ENCODE measurements at places on chromosomes 5 and 9.

- no peak for DNase-seq
Measured at GRCh38 chr9:27851858-27852257, 278.6 kb upstream of the C9orf72 start.

- no peak for DNase-seq
Measured at GRCh38 chr9:70485273-70485858, 70.9 kb upstream of the KLF9 start.

DNA sequence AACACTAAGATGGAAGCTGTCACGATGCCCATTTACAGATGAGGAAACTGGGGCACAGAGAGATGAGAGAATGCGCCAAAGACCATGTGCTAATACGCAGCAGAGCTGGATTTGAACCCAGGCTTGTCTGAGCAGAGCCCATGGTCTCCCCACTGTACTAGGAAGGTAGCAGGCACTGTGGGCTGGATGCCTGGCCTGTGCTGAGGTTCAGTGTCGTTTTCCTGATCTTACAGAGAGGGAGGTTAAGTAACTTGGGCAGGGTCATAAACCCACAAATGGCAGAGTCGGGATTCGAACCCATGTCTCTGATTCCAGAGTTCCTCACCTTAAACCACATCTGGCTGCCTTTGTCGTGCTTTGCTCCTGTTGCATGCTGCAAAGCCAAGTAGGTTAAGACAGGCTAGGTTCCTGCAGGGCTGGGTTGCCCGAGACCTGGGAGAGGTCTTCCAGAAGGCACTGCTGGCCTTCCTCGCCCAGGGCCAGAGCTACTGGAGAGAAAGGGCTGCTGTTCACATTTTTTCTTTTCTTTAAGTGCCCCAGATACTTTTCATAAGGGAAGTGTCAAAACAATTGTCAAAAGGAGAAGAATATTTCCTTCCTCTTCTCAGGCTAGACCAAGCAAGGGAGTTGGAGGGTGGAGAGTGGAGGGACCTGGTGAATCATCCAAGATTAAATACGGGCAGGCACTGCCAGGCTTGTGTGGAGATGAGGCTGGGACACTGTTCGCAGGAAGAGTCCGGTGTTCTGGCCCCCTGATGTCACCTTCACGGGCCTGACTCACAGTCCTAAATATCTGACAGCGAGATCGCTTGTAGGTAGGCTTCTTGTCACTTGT lies 3.2 kb downstream of the NEK6 start:
- DNase-seq, result no peak

DNA sequence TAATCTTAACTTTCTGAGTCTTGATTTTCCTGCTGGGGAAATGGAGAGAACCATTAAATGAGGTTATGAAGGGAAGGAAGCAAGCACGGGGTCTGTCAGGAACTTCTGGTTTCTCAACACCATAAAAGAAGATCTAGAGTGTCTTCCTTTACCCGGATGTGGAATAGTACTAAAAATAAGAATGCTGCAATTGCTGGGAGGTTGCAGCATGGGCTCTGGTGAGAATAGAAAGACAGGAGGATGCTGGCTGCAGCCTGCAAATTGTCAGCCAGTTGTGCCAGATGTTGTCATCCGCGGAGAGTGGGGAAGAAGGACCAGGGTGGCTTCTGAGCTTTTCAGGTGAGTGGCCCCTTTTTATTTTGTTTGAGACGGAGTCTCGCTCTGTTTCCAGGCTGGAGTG lies 69.3 kb upstream of the STC2 start:
- no peak for DNase-seq

DNA sequence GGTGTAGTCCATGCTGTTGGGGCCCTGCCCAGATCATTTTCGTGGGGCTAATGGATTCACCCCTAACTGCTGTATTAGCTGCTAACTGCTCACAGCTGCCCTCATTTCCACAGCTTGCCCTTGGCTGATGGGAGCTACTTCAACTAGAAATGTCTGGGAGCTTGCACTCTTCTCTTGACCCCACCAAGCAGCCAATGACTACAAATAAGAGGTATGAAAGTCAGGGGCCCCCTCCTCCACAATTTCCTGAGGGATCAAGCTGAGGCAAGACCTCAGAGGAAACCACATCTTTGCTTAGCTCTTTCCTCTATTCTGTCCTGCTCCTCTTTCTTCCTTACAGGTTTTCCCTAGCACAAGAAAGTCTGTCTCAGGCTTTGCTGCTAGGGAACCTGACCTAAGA lies 397.5 kb downstream of the MLLT3 start:
- no peak for DNase-seq

DNA sequence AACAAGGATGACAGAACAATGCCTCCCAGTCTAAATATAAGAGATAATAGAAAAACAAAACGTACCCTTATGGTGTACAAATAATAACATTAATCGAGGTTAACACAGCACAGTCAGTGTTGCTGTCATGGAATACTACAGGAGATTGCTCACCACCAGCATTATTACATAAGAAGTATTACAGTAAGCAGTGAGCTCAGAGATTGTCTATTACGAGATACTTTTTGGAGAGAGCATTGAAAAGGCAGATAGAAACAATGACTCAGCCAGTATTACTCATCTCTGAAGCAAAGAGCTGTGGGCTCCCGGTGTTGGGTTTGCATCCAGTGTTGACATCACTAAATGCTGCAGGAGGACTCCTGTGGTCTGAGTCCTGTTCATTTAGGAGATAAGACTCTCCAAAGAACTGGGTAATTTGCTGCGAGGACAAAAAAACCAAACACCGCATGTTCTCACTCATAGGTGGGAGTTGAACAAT lies 191.9 kb upstream of the SEMA6A start:
- DNase-seq, result no peak

DNA sequence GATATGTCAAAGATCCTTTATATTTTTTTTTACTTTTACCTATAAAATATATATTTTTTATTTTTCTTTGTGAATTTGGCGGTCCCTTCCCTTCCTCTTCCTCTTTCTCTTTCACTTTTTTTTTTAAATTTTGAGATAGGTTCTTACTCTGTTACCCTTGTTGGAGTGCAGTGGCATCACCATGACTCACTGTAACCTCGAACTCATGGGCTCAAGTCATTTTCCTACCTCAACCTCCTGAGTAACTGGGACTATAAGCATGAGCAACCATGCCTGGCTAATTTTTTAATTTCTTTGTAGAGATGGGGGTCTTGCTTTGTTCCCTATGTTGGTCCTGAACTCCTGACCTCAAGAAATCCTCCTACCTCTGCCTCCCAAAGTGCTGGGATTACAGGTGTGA lies 258.0 kb upstream of the CLINT1 start:
- no peak for DNase-seq

- no peak for DNase-seq
Measured at GRCh38 chr9:125049212-125050049, 93.9 kb downstream of the SCAI start.

GRCh38 chr9:121261107-121261460 lies 6.9 kb upstream of the GSN start:
- DNase-seq, result no peak

GRCh38 chr5:50958852-50959457 lies 292.5 kb downstream of the PARP8 start:
- DNase-seq, result peak; percentile 10

GRCh38 chr5:175821790-175822211 lies 49.6 kb upstream of the CPLX2 start:
- DNase-seq, result peak; percentile 51

DNA sequence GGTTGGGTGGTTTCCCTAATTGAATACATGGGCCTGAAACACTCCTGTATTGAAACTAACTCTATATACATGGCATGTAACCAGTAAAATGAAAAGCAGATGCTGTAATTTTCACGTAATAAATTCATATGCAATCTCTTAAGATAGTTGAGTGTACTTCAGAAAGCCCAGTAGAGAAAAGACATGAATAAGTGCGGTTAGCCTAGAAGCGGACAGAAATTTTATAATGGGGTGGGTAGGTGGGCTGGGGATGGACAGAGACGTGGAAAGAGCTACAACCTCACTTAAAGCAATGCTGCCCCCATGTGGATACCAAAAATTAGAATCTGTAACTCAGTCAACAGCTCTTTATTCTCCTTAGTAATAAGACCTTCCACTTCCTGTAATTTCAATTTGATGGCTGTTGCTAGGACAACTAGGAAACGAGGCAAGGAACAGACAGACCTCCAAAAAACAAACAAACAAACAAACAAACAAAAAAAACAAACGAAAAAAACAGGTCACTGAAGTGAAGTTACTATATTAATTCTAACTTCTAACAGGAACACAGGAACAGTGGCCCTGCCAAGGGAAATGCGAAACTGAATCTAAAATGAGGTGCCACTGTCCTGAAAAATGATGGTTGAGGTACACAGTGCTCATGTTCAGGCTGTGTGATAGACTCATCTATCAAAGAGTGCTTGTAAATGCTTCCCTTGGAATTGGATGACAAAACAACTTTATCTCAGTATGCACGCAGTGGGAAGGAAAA lies 103.4 kb upstream of the GNA14 start:
- no peak for DNase-seq

GRCh38 chr9:136494012-136494411 lies 11.2 kb upstream of the SEC16A start:
- DNase-seq, result no peak

GRCh38 chr5:37838152-37838932 lies 1.5 kb downstream of the GDNF start:
- no peak for DNase-seq

DNA sequence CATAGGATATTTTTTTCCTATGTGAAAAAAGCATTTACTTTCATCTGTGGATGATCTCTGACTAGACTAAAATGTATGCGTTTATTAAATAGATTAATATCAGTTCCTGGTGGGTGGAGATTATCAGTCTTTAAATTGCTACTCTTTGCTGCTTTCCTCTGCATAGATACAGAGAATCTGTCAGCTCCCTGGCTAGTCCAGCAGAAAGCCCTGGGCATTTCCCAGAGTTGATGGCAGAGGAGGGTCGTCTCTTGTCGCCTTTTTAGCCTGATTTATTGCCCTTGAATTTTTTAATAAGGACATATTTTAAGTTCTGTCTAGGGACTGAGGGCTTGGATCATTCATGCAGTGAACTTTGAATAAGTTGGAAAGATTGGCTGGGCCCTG lies 165.5 kb downstream of the CD180 start:
- no peak for DNase-seq

DNA sequence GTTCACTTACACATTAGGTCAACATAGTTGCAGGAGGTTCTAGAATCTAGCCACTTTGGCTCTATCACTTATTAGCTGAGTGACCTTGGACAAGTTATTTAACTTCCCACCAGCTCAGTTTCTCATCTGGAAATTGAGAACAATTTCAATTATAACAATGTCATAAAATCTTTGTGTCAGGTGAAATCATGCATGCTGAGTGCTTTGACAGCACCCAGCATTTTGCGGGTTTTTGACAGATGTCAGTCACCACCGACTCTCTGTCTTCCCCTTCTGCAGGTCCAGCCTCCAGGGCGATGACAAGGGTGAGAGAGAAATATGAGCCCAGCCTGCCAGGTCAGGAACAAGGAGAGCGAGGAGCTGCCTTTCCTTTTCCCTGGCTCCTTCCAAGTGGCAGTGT lies 107.1 kb upstream of the TAS2R1 start:
- no peak for DNase-seq

GRCh38 chr9:36125062-36125855 lies 11.3 kb upstream of the GLIPR2 start:
- DNase-seq, result no peak

GRCh38 chr9:71703172-71703872 lies 65.0 kb downstream of the CEMIP2 start:
- DNase-seq, result no peak

- DNase-seq, result no peak
Measured at GRCh38 chr9:87199278-87199677, 252.0 kb upstream of the GAS1 start.

GRCh38 chr9:92795000-92795399 lies 30.4 kb upstream of the BICD2 start:
- no peak for DNase-seq

- no peak for DNase-seq
Measured at GRCh38 chr9:116390303-116391228, 237.0 kb downstream of the PAPPA start.

DNA sequence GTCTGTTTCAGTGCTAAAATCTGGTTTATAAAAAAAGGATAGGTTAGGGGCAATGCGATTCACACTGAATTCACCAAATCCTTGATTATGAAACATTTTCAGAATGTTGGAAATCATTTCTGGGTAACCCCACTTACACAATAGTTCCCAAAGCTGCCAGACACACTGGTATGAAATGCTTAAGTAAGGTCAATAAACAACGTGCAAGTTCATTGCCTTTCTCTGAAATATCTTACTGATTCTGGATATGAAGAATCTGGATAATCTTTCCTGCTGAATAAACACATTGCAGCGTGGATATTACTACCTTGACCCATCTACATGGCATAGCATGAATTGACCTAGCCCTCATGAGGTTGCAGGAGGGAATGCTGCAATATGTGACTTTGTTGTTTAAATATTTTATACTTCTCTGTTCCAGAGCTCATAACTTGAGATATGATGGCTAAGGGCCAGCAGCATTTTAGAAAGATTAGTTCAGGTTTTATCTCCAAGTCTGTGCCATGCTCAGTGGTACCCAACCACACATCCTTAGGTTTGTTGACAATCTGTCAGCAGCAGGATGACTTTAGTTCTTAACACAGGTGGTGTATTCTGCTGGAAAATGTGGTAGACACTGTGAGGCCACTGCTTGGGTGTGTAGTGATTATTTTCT lies 121.0 kb downstream of the NREP start:
- DNase-seq, result no peak

DNA sequence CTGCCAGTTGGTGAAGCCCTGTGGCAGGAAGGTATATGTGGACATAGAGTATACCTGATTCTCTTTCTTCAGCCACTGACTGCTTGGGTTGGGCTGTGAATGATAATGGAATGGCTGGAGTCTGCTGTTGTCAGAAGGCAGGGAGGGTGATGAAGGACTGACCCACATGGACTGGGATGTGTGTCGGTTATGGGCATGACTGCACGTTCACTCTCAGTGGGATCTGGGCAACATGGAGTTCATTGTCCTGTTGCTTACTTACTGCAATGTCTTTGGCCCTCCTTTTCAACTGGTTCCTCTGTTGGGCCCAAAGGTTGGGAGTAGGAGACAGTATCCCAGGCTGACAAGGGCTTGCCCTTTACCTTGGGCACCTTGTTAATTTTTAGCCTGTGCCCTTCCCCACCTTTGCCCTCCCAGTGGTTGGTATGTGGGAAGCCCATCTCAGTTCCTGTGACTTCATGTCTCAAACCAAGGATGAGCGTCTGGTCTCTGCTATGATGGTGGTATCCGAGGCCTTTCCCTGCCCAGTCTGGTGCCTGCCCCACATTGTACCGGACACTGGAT lies 34.6 kb downstream of the FAXDC2 start:
- DNase-seq, result no peak

DNA sequence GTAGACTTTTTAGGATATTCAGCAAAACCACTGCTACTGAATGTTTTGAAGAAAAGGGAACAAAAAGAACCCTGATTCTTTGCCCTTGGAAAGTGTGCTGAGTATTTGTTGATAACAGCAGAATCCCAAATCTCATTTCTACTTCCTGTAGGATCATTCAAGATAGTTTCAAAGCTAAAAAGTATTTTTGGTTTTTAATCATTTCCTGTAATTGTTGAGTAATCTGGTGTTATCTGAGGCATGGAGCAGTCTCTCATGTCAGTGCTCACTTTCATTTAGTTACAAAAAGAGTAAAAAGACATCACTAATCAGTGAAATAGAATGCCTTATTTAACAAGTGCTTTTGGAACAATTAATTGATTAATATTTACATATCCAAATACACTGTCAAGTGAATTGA lies 56.1 kb downstream of the ITGA2 start:
- DNase-seq, result no peak
